ENCODE measurements at places on chromosomes 6 and 20.

GRCh38 chr6:167547751-167548150 is 222.9 kb downstream of the TTLL2 start:
- DNase-seq: no peak

DNA sequence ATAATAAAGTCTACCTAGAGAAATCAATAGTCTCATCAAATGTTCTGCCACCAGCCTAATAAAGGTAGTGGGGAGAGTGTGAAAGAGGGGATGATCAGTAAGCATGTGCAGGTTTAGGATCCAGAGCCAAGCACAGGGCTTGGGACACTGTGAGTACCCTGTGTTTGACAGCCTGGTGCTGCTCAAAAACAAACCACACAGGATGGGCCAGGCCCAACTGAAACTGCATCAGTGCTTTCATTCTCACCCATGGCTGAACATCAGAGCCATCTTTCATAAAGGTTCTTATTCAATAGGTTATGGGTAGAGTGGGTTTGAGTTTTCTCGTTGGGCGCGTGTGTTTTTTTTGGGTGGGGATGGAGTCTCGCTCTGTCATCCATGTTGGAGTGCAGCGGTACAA is 87.3 kb upstream of the NHSL1 start:
- DNase-seq: no peak

GRCh38 chr20:37584238-37584807 is 56.6 kb upstream of the BLCAP start:
- no peak for DNase-seq

GRCh38 chr6:3744211-3744900 is 7.2 kb downstream of the PXDC1 start:
- no peak for DNase-seq

GRCh38 chr6:156474507-156475120 is 302.6 kb upstream of the ARID1B start:
- no peak for DNase-seq

DNA sequence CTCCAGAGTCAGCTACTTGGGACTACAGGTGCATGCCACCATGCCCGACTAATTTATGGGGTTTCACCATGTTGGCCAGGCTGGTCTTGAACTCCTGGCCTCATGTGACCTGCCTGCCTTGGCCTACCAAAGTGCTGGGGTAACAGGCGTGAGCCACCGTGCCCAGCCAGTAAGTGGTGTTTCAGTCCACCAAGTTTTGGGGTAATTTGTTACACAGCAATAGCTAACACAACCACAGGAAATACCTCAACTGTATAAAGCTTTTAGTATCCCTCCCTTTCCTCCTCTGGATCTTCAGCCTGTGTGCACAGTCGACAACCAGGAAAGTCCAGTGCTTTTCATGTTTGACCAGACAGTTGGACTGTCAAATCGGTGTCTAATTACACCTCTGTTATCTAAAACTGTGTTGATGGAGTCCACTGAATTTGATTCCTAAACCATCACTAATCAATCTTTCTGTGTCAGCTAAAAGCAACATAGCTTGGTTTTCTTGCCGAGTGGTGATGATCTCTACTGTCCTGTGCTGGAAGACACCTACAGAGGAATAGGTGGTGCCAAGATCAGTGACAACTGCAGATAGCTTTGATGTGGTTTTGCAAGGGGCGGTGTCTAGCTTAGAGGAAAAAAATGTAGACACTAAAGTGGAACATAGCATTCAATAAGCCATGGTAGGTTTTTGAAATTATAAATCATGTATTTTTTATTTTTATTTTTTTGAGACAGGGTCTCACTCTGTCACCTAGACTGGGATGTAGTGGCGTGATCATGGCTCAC is 22.2 kb upstream of the ZBTB2 start:
- DNase-seq: no peak

Measured in IMR-90 (cell line).